ENCODE measurements at places on chromosomes 7 and 10. TPM values are rescaled to one million over a fixed set of nuclear protein-coding genes. Genes with fewer than 3 reads are reported as not detected.

The CPED1 gene
- total RNA-seq, result 7.2 TPM

The ANKRD30A gene
- 0.19 TPM for total RNA-seq

The CCAR1 gene
- 80.7 TPM for total RNA-seq

DNA sequence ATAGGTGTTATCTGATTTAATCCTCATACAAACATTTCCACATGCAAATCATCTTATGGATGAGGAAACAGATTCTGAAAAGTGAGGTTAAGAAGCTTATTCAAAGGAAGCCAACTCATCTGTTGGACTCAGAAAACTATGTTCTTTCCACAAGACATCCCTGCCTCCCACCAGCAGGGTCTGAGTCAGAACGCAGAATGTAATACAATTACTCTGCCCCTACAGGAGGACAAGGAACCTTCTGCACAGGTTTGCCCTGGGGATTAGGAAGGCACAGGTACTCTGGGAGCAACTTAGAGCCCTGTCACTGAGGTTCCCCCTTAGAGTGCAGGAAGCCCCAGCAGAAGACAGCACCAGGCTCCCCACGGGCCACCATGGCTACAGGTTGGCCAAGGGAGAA is 255.7 kb downstream of the TNS3 start:
- DNase-seq, result no peak

GRCh38 chr10:18753312-18753895 is 94.2 kb downstream of the ARL5B start:
- no peak for DNase-seq

The PAX4 gene
- not detected for total RNA-seq

DNA sequence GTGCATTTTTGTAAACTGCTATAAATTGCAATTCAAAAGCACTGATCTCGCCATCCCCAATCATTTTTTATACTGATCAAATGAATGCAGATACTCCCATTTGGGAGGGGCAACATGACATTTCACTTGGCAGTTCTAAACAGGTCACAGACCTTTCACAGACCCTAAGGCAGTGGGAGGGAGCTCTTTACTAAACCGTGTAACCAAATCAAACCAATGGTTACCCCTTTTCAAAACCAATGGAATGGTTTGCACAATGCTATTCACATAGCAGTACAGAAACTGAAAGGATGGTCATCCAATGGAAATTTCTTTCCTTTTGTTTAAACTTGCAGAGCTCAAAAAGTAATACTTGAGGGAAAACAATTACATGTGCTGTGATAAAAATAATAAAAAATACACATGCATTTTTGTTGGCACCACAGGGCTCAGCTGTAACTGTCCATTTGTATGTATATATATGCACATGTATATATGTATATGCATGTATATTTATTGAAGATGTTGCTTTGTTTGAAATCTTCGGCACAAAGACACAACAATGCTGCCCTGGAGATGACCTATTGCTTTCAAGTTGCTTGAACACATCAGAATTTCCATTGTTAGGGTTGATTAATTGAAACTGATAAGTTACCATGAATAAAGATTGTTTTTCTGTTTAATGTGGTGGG is 14.0 kb downstream of the PTF1A start:
- DNase-seq, result no peak
